OCI-LY7 (cell line): ENCODE measurements at places on chromosomes 5 and 9.
A peak's percentile ranks its signal among the peaks of the same experiment; 100 is the strongest.

DNA sequence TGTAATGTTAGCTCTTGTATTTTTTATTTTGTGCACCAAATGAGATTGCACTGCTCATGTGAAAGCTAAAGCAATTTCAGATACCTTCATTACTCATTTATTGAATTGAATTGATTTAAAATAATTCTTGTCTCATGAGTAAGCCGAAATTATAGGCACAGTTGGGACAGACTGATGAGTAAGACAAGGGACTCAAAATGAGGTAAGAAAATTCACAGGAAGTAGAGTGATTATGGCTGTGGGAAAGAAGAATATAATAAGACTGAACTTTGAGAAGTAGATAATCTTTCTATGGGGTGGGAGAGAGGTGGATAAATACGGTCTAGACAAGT, 51.1 kb downstream of the NUDT12 start:
- DNase-seq: no peak

DNA sequence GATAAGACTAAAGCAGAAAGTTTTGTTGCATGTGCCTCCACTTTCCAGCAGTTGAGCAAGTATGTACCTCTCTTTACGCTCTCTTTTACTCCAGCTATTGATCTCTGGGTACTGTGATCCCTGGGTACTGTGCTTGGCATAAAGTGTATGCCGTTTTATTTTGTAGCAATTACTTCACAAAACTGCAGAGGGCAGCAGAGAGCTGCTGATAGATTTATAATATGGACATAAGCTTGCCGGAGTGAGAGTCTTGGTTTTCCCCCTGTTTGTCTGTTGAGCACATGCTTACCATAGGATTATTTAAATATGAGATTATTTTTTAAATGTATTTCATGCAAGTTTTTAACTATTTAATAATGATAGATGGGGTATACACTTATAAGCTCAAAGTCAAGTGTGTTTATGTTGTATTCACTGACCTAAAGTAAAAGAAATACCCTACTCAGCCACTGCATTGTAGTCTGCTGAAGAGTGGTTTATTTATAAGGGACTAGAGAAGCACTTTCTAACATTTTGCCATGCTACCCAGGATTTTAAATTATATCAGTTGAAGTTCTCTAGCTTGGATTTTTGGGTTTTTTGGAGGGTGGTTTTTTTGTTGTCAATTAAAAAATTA, 13.0 kb downstream of the TTC1 start:
- DNase-seq: peak; percentile 63

- DNase-seq: no peak
These were observed 356.0 kb downstream of the DMAC1 start for GRCh38 chr9:7443541-7443940.

- DNase-seq: no peak
These were observed 285.4 kb downstream of the MAST4 start for GRCh38 chr5:66881480-66882161.

DNA sequence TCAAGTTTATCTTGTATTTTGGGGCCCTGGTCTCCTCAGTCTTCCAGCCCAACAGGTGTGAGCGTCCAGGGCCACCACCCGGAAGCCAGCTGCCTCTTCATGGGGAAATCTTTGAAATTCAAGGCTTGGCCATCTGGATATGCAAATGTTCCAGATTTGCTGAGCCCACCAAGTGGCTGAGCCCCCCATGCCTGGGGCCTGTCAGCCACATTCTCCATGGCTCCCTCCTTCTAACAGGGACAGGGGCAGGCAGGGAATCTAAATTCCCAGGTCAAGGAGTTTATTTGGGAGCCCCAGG, 14.2 kb upstream of the CXXC5 start:
- DNase-seq: peak; percentile 69

DNA sequence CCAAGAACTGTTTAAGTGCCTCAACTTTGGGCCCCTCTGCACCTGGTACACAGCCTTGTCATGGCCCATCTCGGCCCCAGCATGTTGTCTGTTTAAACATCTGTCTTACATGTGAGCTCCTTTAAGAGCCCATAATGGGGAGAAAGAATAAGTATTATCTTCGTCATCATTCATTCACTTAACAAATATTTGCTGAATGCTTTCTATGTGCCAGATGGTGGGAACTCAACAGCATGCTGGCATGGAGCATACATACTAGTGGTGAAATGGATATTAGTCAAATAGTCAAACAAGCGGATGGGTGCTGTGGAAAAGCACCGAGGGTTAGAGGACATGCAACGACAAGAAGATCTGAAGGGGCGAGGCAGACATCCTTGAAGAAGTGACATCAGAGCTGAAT, 54.5 kb downstream of the GABBR2 start:
- no peak for DNase-seq

- DNase-seq: no peak
These were observed 20.9 kb downstream of the FOXB2 start for GRCh38 chr9:77040340-77040739.

DNA sequence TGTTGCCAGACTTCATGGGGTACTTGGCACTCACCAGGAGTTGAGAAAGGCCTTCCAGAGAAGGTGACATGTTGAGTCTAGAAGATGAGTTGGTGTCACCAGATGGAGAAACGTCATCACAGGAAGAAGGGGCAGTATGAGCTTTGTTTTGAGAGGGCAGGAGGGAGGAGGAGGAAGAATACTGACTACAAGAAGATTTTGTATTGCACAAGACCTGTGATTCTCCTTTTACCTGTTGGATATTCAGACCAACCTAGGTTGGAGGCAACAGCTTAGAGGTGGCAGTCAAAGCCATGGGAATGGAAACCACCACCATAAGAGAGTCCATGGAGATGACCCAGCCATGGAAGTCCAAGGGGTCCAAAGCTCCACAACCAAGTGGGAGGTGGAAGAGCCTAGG, 154.2 kb downstream of the TSSK1B start:
- DNase-seq: no peak

GRCh38 chr5:106956886-106957285, 713.9 kb downstream of the EFNA5 start:
- no peak for DNase-seq

- no peak for DNase-seq
These were observed 136.9 kb upstream of the PRR16 start for GRCh38 chr5:120327180-120327579.

DNA sequence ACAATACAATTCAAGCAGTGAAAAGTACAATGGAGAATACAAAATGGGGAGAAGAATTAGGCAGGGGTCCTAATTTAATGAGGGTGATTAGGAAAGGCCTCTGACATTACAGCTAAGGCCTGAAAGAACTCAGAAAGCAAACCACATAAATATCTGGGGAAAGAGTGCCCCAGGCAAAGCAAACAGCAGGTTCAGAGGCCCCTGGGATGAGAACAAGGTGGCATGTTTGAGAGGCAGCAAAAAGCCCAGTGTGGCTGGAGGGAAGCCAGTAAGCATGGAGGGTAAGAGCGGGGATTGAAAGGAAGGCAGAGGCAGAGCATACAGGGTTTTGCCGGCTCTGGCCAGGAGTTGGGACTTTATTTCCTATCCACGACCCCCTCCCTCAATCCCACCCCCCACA, 33.4 kb upstream of the VDAC1 start:
- DNase-seq: no peak

- no peak for DNase-seq
These were observed 27.9 kb downstream of the RHOBTB3 start for GRCh38 chr5:95759005-95759404.

DNA sequence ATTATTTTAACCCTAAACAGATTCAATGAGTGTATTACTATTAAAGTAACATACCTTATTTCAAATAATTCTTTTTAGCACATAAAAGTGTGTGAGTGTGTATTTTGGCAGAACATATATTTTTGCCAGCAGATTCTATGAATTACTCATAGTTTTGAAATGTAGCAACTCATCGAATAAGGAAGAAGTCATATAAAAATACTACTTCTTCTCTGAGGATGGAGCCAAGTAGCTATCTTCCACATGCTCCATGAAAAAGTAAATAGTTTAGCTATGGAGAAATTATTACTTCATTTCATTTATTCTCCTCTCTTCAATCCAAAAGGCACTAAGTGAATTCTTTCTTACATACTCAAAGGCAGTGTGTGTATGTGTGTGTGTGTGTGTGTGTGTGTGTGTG, 1090.4 kb upstream of the CDH6 start:
- DNase-seq: no peak

GRCh38 chr5:147397616-147398015, 112.3 kb downstream of the DPYSL3 start:
- no peak for DNase-seq

- DNase-seq: no peak
These were observed 8.0 kb downstream of the PTCD2 start for GRCh38 chr5:72328172-72328571.

- peak; percentile 71 for DNase-seq
These were observed 5.8 kb upstream of the ST6GALNAC6 start for GRCh38 chr9:127905004-127905728.

DNA sequence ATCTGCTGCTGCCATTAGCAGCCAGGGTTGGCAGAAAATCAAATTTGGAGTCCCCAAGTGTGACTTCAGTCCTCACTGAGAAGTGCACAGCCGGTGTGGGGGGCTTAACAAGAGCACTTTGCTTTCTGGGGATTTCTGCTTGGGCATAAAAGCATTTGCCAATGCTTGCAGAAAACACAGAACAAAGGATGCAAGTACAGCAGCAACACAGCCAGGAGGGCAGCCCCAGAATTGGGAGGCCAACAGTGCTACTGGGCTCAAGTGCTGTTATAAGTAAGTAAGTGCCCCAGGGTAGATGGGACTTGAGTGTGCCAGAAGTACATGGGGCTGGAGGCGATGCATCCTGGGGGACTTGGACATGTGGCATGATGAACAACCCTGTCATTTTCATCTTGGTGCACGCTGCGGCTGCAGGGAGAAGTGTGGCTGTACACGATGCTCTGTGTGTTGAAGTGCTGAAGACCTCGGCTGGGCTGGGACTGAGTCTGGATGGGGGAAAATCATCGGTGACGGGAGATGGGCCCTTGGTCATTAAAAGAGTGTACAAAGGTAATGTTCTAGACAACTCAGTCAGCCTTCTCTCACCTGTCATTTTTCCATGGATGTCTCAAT, 73.3 kb downstream of the GOLPH3 start:
- DNase-seq: no peak

- no peak for DNase-seq
These were observed 104.7 kb downstream of the C9orf152 start for GRCh38 chr9:110103257-110103656.

- no peak for DNase-seq
These were observed 59.8 kb upstream of the RFX3 start for GRCh38 chr9:3585606-3586005.

- DNase-seq: no peak
These were observed 169.6 kb downstream of the SLC12A2 start for GRCh38 chr5:128253161-128253560.

DNA sequence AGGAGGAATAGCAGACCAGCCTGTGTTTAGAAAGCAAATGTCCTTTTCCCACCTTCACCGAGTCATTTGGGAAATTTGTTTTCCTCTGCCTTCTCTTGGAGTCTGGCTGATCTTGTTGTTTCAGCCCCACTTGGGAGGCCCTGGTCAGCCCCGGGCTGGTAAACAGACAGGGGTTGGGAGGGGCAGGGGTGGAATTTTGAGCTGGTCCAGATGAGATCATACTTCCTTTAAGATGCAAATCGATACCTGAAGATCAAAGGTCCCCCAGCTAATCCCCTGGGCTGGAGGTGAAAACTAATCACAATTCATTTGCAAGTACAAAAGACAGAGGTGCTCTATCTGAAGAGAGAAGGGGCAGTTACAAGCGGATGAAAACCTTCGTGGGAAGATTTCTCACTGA, 118.4 kb downstream of the PAPPA start:
- DNase-seq: no peak

DNA sequence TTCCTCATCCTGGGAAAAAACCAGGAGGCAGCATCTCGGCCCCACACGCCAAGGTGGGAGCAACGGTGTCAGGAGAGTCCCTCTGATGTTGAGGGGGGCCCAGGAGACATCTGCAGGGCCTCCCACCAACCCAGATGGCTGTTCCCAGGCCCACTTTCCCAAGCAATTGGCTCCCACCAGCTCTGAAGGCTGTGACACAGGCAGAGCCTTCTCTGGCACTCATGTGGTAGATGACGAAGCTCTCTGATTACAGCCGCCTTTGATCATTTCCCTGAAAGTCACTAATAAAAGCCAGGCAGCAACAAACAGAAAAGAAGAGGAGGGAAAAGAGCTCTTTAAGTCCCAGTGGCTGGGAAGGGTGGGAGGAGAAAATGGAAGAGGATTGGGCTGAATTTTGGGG, 226.5 kb downstream of the CDK5RAP2 start:
- DNase-seq: no peak

- DNase-seq: no peak
These were observed 186.9 kb downstream of the RGS3 start for GRCh38 chr9:113650207-113651131.
